ENCODE measurements at places on chromosomes 2 and 18. TPM values are rescaled to one million over a fixed set of nuclear protein-coding genes. Genes with fewer than 3 reads are reported as not detected.

The TRIM43 gene
- not detected for total RNA-seq

The GCKR gene
- 1.8 TPM for total RNA-seq

The TMBIM1 gene
- 115 TPM for total RNA-seq

The SPP2 gene
- not detected for total RNA-seq

The FSHR gene
- not detected for total RNA-seq

The MOGAT1 gene
- total RNA-seq: not detected

The AQP12A gene
- total RNA-seq: not detected

The NR4A2 gene
- total RNA-seq: 0.58 TPM

The RAB6C gene
- not detected for total RNA-seq

The GALR1 gene
- not detected for total RNA-seq

The ATP6V1B1 gene
- total RNA-seq: not detected

The MAP3K20 gene
- 11.6 TPM for total RNA-seq

The CCDC74B gene
- 2.2 TPM for total RNA-seq

The LYG2 gene
- total RNA-seq: not detected

The TTC27 gene
- total RNA-seq: 16.2 TPM

The LMAN1 gene
- 101 TPM for total RNA-seq

The TIA1 gene
- total RNA-seq: 50.5 TPM

The TLX2 gene
- not detected for total RNA-seq

The DNER gene
- total RNA-seq: 13.4 TPM

The GAL3ST2 gene
- not detected for total RNA-seq

The APOB gene
- total RNA-seq: 0.10 TPM

The LRRC30 gene
- total RNA-seq: not detected

The GPR155 gene
- 3.8 TPM for total RNA-seq

Measured in glomerular endothelial cell (primary cell).